ENCODE measurements at places on chromosomes 16 and 17.
A peak's percentile ranks its signal among the peaks of the same experiment; 100 is the strongest.

DNA sequence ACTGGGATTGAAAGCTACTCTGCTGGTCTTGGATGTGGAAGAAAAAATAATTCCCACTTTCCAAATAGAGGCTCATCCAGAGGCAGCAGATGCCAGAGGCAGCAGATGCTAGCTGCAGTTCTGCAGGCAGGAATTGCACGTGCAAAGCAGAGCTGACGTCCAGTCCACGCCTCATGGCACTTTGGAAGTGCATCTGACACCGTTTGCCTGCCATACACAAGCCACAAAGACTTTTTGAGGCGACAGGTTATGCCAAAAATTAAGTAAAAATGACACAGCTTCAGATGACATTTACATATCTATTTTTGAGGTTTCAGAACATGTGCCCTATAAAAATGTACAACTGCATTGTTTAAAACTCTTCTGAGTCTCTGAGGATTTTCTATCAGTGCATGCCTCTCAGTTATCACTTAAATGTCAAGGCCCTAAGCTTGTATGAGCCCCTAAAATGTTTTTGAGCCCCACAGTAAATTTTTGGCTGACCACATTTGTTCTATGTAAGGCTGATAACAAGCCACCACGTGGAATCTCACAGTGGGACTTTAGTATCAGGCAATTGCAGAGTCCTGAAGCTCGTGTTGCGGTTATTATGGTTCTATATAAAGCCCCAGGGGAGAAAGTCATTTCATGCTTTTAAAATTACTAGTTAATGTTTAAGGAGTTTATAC, 239.2 kb downstream of the PRKCA start:
- DNase-seq, result no peak

DNA sequence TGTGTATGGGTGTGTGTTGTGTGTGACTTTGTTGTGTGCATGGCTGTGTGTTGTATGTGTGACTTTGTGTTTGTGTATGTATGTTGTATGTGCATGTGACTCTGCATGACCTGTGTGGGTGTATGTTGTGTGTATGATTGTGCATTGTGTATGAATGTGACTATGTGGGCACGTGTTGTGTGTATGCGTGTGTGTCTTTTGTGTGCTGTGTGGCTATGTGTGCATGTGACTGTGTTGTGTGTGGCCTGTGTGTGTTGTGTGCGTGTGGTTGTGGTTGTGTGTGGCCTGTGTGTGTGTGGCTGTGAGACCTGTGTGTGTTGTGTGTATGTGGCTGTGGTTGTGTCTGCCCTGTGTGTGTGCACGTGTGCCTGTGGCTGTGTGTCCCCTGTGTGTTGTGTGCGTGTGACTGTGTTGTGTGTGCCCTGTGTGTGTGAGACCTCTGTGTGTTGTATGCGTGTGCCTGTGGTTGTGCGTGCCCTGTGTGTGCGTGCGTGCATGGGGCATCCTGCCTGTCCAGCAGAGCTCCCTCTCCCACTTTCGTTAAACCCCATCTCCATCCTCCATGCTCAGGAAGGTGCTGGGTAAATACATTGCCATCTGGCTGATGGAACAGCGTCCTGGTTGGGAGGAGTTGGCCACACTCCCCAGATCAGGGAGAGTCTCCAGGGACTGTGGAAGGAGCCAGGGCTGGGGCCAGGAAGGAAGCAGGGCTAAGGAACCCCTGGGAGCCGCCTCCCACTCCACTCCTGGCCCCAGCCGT, 90.1 kb upstream of the GSE1 start:
- DNase-seq, result no peak

- DNase-seq, result no peak
Observed at GRCh38 chr17:21542991-21543390, 149.3 kb upstream of the KCNJ18 start.

- no peak for DNase-seq
Observed at GRCh38 chr16:85395913-85396878, 216.9 kb upstream of the GSE1 start.

DNA sequence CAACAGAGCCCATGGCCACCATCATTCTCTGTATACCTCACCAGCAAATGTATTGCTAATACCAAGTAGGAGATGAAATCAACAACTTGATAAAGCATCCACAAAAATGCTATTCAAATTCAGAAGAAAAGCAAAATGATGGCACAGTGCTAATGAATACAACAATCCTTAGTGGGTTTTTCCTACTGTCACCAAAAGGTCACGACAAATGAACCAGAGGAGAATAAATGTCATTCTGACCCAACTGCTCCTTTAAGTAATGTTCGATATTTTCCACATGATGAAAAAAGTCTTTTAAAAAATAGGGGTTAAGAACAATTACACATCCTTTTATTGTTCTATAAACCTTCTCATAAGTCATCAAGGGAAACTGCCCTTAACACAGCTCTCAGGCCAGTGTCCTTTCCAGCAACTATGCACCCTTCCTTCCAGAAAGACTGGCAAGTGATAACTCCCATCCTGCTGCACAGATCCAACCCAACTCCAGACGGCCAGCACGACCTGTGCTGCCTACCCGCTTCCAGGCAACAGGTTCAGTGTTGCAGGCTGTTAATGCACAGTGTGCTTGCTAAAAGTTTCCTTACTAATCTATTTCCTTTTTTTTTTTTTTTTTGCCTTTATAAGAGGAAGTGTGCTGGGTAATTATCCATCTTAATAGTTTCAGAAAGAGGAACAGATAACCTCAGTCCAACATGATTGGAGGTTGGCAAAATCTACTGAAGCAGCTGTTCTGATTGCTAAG, 15.4 kb downstream of the FBXO31 start:
- DNase-seq, result no peak

- DNase-seq, result no peak
Observed at GRCh38 chr16:9904526-9904925, 277.7 kb downstream of the GRIN2A start.

DNA sequence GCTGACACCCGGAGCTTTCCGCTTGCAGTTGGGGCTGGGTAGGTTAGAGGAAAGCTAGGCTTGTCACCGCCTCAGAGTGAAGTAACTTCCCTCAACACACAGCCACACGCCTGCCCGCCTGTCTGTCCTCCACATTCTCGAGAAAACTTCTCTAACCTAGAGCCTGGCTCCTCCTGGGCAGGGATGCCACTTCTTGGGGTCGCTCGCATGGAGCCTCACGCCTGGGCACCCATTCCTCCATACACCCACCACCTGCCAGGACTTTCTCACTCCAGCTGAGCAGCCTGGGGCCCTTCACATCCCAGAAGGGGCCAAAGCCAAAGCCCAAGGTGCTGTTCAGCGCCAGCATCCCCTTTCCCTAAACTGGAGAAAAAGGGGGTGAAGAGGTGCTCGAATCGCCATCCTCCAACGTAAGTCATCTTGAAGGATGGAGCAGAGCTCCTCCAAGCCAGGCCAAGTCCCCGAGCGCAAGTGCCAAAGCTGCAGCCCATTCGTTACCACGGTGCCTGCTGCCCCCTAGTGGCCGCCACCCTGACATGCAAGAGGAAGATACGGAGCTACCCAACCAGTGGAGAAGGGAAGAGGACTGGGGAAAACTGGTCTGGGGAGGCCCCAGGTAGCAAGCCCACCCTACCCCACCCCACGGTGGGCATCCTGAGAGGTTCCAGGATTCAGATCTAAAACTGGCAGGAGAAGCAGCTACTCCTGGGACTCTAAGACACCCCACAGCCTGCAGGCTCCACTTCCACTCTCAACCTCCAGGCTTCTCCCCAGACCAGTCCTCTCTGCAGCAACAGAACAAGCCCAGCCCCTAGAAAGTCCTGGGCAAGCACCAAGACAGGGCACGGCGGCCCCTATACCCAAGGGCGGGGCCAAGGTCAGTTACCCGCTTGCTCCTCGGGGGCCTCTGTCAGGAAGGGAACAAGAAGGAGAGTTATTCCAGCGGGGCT, 63.1 kb downstream of the MYO18A start:
- DNase-seq, result peak; percentile 57

DNA sequence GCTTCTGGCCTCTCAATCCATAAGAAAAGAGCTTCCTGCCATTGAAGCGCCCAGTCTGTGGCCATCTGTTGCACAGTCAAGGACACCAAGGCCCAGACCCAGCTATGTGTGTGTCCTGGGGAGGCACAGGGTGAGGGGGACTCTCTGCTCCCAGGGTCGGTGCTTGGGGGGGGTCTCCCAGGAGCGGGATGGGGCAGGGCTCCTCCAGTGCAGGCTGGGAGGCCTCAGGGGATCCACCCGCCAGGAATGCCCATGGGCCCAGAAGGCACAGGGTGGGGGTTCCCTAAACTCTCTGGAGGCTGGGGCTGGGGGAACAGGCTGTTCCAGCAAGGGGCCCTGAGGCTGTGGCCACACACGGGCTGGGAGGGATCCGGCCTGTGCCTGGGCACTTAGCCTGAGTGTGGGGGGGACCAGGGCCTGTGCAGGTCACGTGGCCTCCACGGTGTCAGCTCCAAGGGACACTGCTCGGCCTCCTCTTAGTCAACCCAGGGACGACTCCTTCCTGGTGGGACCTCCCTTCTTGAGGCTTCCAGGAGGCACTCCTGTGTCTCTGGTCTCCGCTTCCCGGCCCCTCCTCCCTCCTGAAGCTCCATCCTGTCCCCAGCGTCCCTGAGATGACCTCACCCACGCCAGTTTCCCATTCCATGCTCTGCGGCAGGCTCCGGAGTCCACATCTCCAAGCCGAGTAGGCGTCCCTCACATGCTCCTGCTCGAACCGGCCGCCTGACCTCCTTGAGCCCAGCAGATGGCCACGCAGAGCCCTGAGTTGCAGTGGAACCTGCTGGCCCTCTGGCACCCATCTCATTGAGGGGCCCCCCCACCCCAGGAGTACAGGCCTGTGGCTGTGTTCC, 23.1 kb upstream of the BAHCC1 start:
- no peak for DNase-seq

DNA sequence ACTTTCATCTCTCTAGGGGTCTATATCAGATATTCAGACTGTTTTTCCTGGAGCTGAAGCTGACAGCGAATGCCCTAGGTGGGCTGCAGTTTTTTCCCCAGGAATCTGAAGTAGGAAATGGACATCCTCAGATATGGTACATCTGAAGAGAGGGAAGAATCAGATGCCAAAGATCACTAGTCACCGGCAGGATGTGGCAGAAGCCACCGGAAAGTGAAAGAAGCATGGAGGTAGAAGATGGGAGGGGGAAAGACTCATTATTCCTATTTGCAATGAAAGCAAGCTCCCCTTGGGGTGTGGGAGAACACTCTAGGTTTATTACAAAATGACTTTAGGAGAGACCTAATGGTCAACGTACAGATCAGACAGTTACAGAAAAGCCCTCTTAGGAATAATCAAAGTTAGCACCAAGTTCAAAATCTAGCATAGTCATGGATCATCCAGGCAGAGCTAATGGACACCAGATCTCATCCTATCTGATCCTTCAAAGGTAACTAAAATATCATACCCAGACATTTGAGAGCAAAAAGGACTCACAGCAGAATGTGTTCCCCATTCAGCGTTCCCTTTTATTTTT, 110.7 kb downstream of the HS3ST3A1 start:
- no peak for DNase-seq

DNA sequence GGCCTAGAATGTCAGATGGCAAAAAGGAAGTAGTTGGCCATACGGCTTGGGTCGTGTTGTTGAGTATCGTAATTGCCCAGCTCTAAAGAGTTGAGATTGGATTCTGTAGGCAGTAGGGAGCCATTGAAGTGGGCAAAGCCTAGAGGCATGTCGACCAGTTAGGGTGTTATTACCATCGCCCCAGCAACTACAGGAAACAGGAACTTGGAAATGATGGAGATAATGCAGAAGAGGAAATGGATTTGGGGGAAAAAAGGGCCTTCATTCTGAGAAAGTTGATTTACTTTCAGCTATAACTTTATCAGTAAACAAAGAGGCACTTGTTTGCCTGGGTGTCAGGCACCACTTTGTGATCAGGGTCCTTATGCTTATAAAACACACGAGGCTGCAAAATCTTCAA, 52.6 kb downstream of the COX10 start:
- DNase-seq, result no peak

DNA sequence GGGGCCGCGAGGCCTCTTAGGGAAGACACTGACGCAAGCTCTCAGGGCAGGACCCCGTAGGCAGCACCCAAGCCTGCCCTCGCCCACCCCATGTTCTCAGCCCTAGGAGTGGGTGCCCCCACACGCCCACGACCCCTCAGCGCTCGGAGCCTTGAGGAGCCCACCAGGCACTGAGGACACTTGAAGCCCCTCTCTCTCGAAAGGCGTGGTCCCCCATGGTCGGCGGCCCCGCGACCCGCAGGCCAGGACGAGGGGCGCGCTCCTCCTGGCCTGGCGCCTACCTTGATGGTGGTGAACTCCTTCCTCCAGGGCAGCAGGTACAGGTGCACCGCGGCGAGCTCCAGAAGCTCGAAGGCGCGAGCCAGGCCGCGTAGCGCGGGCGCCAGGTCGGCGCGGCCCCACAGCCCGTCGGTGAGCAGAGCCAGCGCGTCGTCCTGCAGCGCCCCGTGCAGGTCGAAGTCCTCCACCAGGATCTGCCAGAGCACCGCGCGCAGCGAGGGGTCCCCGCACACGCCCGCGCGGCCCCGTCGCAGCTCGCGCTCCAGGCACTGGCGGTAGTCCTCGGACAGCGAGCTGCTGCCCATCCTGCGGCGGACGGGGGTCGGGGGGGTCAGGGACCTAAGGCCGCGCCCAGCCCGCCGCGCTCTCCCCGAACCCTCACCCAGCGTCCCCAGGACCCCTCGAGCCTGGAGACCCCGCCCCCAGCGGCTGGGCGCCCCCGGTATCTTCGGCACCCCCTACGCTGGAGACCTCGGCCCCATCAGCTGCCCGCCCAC, 668 bp downstream of the SPATA2L start:
- no peak for DNase-seq

GRCh38 chr17:72976971-72977770, 115.3 kb downstream of the SLC39A11 start:
- peak; percentile 61 for DNase-seq

DNA sequence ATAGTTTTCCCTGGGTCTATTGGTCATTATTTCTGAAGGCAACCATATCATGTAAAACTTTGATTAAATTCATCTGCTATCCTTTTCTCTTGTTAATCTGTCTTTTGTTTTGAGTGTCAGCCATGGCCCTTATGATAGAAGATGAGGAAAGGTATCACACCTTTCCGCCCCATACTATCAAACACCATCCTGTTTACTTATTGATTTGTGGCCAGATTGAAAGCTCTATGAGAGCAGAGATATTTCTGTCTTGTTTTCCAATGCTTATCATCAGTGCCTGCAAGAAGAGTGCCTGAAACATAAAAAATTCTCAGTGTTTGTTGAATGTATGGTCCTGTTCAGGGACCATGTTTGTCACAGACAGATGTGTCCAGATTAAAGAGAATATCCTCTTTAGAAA, 22.6 kb upstream of the DHX8 start:
- DNase-seq, result no peak
